ENCODE measurements at places on chromosomes 6 and 20.

GRCh38 chr6:90105506-90106170 is 191.0 kb downstream of the BACH2 start:
- no peak for DNase-seq

- DNase-seq, result peak; percentile 77
These were observed 43.0 kb upstream of the GPR31 start for GRCh38 chr6:167200806-167201205.

DNA sequence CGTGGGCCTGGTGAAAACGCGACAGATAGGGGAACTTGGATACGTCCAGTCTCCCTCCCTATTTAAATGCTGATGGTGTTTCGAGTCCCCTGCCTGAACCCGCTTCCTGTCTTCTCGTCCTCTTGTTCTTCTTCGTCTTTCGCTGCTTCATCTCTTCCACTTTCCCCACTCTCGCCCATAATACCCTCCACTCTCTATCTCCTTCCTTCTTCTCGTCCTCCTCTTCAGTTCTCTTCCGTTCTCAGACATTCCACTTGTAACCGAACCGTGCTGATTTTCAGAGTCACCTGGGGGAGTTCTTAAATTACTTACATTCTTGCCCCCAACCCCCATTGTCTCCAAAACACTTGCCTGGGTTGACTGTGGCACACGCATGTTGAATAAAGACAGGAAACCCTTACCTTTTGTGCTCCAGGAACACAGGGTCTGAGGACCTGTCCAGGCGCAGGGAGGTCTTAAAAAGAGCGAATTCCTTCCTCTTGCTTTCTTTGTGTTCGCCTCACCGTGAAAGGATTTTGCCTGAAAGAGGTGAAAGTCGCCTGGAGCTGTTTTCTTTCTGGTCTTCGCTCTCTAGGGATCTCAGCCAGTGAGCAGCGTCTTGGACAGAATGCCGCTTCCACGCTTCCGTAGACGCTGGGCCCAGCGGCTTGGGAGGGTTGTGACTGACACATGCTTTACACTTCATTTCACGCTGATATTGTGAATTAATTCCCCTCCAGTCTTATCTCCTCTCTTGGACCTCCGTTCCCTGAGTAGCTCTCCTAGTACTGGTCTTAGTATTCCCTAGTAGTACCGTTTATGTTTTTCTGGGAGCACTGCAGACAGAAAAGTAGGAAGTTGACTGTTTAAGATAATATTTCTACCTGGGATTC is 184.0 kb downstream of the GPX5 start:
- DNase-seq, result peak; percentile 84

DNA sequence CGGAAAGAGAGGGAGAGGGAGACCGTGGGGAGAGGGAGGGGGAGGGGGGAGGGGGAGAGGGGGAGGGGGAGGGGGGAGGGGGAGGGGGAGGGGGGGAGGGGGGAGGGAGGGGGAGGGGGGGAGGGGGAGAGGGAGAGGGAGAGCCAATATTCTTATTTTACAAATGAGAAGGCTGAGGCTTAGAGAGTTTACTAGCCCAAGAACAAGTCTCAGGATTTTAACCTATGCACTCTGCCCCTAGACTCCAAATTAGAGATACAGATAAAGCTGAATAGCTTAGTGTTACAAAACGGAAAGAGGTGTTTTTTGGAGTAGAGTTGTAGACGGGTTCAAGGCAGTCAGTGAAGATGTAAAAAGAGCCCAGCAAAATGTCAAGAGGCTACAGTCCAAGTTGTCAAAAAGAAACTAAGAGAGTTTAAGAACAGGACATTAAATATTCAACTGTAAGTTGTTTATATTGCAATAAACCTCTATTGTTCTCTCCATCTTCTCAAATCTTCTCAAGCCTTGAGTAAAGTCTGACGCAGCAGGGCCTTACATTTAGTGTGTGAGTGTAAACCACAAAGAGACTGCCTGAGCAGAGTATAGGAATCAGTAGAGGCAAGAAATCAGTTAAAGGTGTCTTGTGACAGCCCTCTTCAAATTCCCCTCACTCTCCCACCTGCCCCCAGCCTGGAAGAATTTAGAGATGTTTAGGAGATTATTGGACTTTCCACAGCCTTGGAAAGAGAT is 34.9 kb upstream of the AKIRIN2 start:
- no peak for DNase-seq

DNA sequence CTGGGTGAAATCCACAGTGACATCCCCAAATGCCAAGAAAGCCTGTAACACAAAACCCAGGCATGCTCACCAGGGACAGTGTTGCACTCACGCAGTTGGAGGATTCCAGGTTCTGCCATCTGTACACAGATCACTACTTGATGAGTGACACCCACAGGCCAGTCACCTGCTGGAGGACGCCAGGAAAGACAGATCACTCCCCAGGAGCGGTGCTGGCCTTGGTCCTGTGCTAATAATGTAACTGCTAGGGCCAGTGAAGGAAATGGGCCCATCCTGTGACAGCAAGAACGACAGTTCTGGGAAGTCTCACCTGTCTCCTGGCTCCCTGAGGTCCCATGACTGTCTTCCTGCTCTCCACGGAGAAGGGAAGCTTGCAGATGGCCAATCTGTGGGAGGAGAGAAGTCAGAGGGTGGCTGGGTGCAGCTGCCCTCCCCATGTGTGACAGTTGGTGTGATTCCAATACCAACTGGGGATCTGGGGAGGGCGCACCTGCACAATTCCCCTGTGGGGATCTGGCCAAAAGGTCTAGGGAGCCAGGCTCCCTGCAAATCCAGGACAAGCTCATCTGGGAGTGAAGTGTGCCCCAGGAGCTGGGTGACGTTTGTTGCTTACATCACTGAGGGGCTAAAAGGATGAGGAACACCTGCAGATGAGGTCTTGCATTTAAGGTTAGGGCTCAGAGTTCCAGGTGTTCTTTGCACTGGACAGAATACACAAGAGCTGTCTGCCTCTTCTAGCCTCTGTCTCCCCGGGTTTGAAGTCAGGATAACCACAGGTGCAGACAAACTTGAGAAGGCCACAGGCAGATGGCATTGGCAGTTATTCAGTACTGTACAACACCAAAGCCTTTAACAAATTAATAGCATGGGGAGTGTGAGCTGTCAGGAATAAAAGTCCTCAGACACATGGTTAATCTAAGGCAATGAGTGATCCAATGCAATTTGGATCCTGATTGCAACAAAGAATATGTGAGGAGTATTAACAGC is 10.3 kb downstream of the ZNF337 start:
- DNase-seq, result no peak

DNA sequence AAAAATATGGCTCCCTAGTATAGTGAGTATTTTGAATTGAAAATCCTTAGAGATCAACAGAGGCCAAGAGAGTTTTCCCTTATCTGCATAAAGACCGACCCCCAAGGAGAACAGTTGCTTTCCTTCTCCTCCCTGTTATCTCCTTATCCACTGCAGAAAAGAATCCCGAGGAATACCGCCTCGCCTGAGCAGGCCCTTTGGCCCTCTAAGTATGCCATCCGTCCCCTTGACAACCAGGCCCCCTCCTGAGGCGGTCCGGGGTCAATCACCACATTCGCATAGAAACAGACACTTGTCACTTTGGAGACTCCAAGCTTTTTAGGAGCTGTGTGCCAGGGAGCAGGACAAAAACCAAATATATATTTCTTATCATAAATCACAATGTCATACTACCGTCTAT is 15.9 kb upstream of the GGTLC1 start:
- DNase-seq, result no peak

- peak; percentile 60 for DNase-seq
These were observed 248.1 kb upstream of the OPRM1 start for GRCh38 chr6:153790876-153791473.

- DNase-seq, result no peak
These were observed 36.2 kb upstream of the HMGA1 start for GRCh38 chr6:34200340-34200971.

DNA sequence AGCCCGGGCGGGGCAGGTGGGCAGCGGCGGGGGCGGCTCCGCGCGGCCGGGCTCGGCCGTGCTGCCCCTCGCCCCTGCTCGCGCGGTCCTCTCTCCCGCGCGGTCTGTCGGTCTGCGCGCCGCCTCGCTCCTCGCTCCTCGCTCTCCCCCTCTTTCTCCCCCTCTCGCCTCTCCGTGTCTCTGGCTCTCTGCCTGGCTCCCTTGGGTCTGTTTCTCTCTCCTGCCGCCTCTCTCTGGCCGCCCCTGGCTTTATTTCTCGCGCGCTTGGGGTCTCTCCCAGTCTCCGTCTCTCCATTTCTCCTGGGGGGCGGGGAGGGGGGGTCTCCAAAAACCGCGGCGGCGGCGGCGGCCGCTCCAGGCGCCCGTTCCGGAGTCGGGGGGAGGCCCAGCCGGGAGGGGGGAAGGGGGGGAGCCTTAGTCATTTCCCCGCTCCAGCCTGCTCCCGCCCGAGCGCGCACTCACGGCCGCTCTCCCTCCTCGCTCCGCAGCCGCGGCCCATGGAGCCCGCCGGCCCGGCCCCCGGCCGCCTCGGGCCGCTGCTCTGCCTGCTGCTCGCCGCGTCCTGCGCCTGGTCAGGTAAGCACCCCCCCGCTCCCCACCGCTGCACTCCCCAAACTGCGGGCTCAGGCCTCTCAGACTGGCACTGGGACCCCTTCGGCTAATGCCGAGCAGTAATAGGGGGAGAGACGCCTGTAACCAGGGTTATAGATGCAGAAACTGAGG is at the start of gene SIRPA:
SIRPA (plus strand) TSS at position 457 of the 723 bp plus-strand sequence; CDS start at position 498, 41 bp downstream.
- DNase-seq, result peak; percentile 74

DNA sequence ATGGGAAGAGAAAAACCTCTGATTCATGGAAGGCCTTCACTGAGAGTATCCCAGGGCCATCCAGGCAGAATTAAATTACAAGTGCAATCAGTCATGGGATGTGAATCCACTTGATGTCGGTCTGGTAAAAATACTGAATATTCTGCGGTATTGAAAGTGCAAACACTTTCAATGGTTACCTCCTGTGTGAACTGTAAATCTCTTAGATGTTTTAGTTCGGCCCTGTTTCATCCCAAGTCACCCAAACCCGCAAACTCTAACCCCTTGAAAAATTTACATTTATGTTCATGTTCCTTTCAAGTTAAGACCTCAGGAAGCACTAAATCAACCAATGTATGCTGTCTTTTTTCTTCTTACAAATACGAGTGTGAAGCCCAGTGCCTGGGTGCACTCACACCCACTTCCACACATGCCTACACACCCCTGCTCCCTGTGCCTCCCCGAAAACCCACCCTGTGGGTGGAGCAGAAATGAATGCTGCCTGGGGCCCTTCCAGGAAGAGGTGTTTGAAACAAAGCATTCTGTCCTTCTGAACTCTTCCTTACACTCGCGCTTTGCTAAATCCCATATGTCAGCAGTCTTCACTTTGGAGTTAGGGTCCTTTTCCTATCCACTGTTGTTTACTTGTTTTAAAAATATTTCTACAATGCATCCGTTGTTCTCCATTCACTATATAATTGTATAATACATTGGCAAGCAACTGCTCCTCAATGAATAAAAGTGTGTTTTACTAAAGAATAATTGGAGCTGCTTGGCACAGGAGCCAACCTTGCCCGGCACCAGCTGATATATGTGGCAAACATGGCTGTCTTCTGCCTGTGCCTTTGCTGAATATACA is 62.7 kb downstream of the FYN start:
- no peak for DNase-seq

- DNase-seq, result peak; percentile 45
These were observed 212.3 kb downstream of the ERMARD start for GRCh38 chr6:169963581-169964297.
